Activated T-cell treated with anti-CD3 and anti-CD28 coated beads for 1 hour (primary cell): ENCODE measurements at places on chromosomes 5 and 9.

DNA sequence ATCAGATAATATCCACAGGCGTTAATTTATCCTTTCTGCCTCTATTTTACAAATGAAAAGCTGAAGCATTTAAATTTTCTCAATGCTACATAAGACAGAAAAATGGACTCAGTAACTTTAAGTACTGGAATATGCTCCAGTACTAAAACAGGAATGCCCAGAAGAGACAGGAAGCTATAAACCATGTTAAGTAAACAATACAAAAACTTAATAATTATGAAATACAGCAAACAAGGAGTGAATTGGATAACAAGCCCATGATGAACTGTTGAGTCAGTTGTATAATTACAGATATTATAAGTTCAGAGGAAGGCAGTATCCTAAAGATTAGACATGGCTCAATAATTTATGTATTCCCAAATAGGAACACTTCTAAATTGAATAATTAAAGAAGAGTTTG is 148.5 kb downstream of the CHSY3 start:
- no peak for DNase-seq

- DNase-seq, result no peak
Observed at GRCh38 chr5:14816999-14817761, 54.4 kb downstream of the ANKH start.

GRCh38 chr9:80831751-80832150 is 857.6 kb downstream of the TLE1 start:
- DNase-seq, result no peak

- DNase-seq, result no peak
Observed at GRCh38 chr9:72807765-72808445, 144.9 kb downstream of the ALDH1A1 start.

GRCh38 chr5:32276173-32276853 is 36.4 kb downstream of the MTMR12 start:
- no peak for DNase-seq

DNA sequence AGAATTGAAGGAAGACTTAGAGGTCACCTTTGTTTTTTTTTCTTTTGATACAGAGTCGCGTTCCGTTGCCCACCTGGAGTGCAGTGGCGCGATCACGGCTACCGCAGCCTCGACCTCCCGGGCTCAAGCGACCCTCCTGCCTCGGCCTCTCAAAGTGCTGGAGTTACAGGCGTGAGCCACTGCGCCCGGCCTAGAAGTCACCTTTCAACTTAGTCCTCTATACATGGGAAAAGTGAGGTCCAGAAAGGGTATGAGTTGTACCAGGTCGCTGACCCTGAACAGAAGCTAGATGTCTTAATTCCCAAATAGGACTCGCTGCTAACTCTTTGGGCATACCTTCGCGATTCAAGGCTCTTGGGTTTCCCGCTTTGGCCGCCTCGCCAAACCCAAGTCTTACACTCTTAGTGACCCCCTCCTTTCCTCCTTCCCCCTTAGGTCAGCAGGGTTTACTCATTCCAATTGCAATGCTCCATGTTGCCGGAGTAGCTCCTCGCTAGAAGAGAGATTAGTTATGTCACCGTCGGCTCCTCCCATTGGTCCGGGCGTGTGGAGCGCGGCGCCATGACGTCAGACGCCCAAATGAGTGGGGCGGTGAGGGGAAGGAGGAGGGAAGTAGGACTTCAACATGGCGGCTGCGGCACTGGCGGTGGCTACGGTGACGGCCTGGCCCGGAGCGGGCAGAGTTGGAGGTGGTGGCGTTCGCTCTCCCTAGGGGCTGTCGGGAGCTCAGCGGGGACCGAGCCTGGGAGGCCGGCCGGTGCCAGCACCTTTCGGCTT is at the start of gene UBAP1:
Gene UBAP1, plus strand, starts transcription at position 608 of the 777 bp plus-strand sequence. CDS start 41,872 bp downstream, outside the sequence.
- peak; percentile 86 for DNase-seq

- DNase-seq, result no peak
Observed at GRCh38 chr9:18297056-18297841, 176.7 kb upstream of the ADAMTSL1 start.

- no peak for DNase-seq
Observed at GRCh38 chr5:140310434-140310833, 7.5 kb upstream of the PFDN1 start.

- no peak for DNase-seq
Observed at GRCh38 chr9:23088932-23089364, 642.3 kb downstream of the DMRTA1 start.

- no peak for DNase-seq
Observed at GRCh38 chr9:29297592-29297991, 1724.3 kb upstream of the C9orf72 start.

- DNase-seq, result no peak
Observed at GRCh38 chr5:2863675-2864433, 112.4 kb upstream of the IRX2 start.

GRCh38 chr9:125959951-125960619 is 212.9 kb downstream of the PBX3 start:
- no peak for DNase-seq

DNA sequence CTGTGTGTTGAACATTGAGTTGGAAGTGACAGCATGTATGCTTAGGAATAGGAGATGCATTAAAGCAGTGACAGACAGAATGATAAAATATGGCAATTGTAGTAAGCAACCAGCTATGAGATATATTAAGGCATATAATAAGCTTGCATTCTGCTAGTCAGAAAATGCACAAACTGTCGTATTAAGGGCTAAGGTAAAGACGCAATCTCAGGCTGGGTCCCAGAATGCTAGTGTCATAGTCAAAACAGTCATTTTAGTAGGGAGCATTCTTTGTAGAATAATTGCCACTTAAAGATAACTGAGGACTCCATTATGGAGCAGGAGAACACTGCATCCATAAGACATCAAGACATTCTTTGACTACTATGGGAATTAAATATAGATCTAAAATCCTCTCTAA is 1369.7 kb upstream of the C9orf72 start:
- DNase-seq, result no peak

- DNase-seq, result no peak
Observed at GRCh38 chr5:40841068-40841805, at the start of gene CARD6. Gene CARD6 (plus strand): TSS chr5:40841367. CDS start chr5:40841383, 16 bp downstream.

GRCh38 chr5:154367101-154367500 is 78.7 kb upstream of the SAP30L start:
- no peak for DNase-seq

DNA sequence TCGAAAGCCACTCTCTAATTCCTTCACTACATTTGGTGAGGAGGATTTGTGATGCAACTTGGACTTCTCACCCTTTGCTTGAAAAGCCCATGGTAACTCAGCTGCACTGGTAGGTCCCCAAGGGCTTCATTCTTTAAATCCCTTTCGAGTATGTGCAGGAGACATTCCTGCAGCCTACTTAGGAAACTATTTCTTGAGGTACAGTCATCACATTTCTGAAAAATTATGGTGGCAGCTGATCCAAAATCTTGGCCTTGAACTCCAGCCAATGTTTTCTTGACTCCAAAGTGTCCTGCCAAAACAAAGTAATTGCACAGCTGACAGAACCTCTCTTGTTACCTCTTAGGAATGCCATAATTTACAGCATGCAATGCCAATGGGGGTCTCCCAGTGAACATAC is 99.7 kb downstream of the NPR3 start:
- DNase-seq, result no peak

- DNase-seq, result no peak
Observed at GRCh38 chr9:137321726-137322361, 19.8 kb upstream of the NRARP start.

- no peak for DNase-seq
Observed at GRCh38 chr5:76801159-76801802, 17.5 kb upstream of the F2RL1 start.

DNA sequence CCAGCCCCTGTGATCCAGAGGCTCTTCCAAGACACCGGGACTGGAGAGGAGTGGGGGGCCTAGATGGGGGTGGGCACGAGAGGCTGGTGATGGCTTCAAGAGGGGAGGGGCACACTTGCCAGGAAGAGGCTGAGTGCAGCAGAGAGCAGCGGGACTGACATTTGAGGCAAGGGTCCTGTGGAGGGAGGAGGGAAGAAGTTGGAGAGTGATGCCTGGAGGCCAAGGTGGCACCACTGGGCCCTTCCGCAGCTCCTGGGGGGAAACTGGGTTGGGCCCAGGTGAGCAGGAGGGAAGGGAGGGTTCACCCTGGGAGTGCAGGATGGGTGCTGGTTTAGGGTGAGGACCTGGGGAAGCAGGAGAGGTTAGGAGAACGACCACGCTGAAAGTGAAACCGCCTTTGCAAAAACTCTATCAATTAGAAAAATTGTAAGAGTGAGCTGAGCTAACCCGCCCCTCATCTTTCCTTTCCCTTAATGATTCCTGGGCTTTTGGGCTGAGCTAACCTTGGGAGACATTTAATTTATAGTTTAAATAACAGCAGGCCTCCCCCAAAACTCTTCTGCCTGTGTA is 26.2 kb downstream of the ABO start:
- no peak for DNase-seq

DNA sequence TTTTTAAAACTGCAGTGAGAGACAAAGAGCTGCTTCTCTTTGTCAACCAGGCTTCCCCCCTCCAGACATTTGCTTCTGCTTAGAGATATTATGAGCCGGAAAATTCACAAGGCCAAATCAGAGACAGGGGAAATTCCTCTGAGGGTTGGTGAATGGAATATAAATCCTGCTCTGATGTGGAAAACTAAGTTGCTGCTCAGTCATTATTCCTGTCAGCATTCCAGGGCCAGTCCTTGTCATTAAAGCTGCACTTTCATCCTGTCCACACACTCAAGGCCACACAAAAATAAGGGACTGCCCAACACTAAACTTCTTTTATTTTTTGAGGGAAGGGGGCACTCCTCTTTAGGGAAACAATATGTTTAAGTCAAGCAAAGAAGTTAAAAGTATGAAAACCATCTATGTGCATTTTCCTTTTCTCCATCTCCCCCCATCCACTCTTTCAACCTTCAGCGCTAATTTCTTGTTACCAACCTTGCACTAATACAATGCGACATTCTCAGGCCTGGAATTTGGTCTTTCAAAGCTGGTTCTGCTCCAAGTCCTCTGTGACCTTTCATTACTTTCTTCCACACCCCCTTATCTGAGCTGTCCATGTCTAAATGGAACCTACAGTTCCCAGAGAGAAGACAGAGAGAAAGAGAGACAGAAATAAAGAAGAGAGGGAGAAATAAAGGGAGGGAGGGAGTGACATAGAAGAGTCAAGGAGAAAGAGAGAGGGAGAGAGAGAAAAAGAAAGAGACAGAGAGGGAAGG is 118.9 kb upstream of the S1PR3 start:
- no peak for DNase-seq

DNA sequence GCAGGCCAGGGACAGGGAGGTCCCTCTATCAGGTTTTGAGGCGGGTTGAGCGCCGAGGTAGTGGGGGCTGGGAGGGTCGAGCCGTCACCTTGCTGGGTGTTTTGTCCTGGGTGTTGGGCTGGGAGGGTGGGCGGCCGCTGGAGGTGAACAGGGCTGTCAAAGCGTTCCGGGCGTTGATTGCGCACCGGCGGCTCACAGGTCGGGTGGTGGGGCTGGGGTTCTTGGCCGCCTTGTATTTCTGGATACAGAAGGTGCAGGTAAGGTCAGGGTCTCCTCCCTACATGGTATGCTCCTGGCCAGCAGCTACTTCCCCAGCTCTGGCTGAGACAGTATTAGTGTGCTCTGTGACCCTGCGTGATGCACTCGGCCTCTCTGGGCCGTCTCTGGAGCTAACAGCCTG is 6.1 kb downstream of the BBLN start:
- no peak for DNase-seq

DNA sequence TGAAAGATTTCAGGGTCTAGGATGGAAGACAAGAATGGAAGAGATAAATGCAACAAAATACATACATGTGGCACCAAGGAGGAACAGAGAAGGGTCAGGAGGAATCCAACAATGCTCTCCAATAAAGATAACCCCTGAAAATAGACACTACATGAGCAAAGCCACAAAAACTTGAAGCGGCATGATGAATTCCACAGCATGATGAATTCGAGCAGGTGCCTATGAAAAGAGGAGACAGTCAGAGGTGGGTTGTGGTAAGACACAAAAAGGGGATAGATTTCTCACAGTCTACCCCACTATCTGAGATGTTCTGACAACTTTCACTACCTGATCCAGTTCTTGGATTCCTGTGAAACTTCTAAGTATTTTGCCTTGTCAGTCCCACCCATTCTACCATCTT is 81.5 kb upstream of the PAPPA start:
- no peak for DNase-seq

DNA sequence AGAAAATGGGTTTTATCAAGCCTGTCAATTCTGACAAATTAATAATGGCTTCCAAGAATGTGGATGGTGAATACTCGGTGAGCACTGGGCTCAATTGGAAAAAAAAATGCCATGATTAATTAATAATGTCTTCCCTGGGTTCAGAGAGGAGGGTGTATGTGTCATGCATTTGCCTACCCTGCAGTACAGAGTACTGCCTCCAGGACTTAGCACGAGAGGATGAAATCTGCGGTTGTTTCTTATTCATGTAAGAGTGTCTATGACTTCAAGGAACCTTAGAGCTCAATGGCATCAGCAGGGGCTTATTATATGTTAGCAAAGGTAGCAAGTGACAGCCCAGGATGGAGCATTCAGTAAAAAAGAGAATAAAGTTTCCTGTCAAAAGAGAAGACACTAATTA is 132.7 kb downstream of the GRIA1 start:
- no peak for DNase-seq

GRCh38 chr5:1183424-1184162 is 17.8 kb upstream of the SLC6A19 start:
- DNase-seq, result no peak

DNA sequence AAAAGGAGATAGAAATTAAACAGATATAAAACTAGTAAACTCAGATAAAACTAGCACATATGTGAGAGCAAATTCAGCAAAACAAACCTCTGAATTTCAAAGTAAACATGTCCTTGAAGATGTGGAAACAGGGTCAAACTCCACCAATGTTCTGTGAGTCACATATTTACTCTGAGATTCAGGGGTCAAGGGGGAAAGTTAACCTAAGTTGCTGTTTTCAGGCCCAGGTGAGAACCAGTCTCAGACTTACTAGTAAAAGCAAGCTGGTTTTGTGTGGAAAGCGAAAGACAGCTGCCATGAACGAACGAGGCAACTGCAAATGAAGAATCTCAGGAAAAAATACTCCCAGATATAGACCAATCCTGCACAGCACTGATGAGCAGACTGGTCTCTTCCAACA is 29.0 kb downstream of the PSMB7 start:
- no peak for DNase-seq

DNA sequence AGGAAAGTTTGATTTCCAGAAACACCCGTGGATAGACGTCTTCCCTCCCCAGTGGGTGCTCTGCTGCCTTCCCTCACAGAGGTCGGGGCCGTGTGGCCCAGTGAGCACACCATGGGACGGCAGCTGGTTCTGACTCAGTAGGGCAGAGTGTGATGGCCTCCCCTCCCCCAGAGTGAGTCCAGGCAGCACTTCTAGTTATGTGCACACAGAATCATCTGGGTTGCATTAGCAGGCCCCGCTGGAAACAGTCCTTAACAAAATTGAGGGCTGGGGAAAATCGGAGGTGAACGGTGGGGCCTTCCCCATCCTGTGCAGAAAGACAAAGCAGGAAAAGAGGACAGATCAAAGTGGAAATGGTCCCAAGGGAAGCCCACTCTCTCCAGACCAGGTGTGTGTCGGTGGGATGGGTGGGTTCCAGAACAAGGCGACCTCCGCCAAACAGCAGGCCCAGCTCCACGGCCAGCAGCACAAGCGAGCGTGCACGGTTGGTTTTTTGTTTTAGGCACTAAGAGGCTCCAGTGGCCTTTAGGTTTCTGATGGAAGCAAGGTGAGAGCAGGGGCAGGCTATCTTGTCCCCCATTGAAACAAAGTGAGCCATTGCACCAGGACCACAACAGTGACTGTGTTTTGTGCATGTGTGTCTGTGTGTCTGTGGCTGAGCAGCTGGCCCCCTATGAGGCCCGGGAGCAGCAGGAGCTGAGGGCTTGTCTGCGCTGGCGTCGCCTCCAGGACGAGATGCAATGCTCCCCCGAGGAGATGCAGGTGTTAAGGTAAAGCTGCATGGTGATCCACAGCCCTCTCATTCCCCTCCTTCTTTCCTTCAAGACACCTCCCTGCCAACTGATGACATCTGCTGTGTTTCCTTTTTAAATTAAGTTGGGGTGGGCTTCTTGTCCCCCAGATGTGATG is 201.5 kb downstream of the AOPEP start:
- no peak for DNase-seq
